Smooth muscle cell of the umbilical artery (primary cell): ENCODE measurements at places on chromosomes 2 and 18. TPM values are rescaled to one million over a fixed set of nuclear protein-coding genes. Genes with fewer than 3 reads are reported as not detected.

CNGA3 gene
- total RNA-seq = 0.05 TPM in 1 of 2 replicates, not detected in the other

RESP18 gene
- not detected in 2 replicates for total RNA-seq

DNAJC27 gene
- 4.4 and 7.1 TPM in 2 replicates for total RNA-seq

TMEM198 gene
- 0.88 and 1.2 TPM in 2 replicates for total RNA-seq

HOXD11 gene
- 7.8 and 15.7 TPM in 2 replicates for total RNA-seq

NYAP2 gene
- not detected in 2 replicates for total RNA-seq

VPS54 gene
- total RNA-seq = 24.3 and 29.5 TPM in 2 replicates

ARHGEF4 gene
- total RNA-seq = 7.1 and 7.4 TPM in 2 replicates

UNC80 gene
- not detected in 2 replicates for total RNA-seq

ACP1 gene
- 111 and 112 TPM in 2 replicates for total RNA-seq

EHD3 gene
- 21.7 and 44.4 TPM in 2 replicates for total RNA-seq

SCRN3 gene
- total RNA-seq = 34.7 and 37.3 TPM in 2 replicates

TNFRSF11A gene
- under 0.01 and 0.14 TPM in 2 replicates for total RNA-seq

SERPINB4 gene
- 0.09 TPM in 1 of 2 replicates, not detected in the other for total RNA-seq

KCNIP3 gene
- 0.30 and 2.3 TPM in 2 replicates for total RNA-seq

NIF3L1 gene
- total RNA-seq = 18.7 and 21.7 TPM in 2 replicates

SIGLEC15 gene
- total RNA-seq = 0.30 and 2.5 TPM in 2 replicates

MRO gene
- 0.30 and 1.6 TPM in 2 replicates for total RNA-seq

TMEM200C gene
- under 0.01 TPM in 1 of 2 replicates, not detected in the other for total RNA-seq

CETN1 gene
- total RNA-seq = not detected in 2 replicates
